GM23338 (cell line): ENCODE measurements at places on chromosomes 5 and 9. TPM values are rescaled to one million over a fixed set of nuclear protein-coding genes. Genes with fewer than 3 reads are reported as not detected.

DNA sequence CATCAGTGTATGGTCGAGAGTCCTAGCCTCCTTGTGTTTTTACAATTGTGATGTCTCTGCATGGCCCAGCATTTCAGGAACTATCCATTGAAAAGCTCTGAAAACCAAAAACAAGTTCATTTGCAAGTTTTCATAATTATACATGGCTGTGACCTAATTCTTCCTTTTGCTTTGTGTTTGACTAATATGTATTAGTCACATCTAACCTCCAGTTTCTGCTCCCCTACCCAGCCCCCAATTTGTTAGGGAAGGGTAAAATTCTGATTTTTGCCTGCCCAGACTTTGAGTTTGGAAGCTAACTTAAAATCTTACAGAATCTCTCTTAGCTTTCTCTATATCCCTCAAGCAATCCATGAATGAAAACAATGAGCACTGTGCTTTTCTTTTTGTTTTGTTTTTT, 128.2 kb upstream of the SEMA6A start:
- peaks cover 29% of the 10 kb centered on the region for H3K4me1 ChIP-seq
- no peak overlapping the region for H3K27ac ChIP-seq
- H3K36me3 ChIP-seq: no peaks in the 10 kb centered on the region
- H3K4me3 ChIP-seq: no peak overlapping the region
- H3K27me3 ChIP-seq: no peaks in the 10 kb centered on the region

Gene CNTNAP3
- 8.3 and 11.4 TPM in 2 replicates for total RNA-seq

Gene ASTN2
- 22.1 and 24.6 TPM in 2 replicates for total RNA-seq

GRCh38 chr5:124544366-124545055, 201.9 kb downstream of the ZNF608 start:
- no peak overlapping the region for H3K4me3 ChIP-seq
- no peaks in the 10 kb centered on the region for H3K27me3 ChIP-seq
- H3K36me3 ChIP-seq: no peaks in the 10 kb centered on the region
- DNase-seq: no peak
- no peak overlapping the region for H3K27ac ChIP-seq

Gene C1QTNF2
- 0.27 and 0.56 TPM in 2 replicates for total RNA-seq

DNA sequence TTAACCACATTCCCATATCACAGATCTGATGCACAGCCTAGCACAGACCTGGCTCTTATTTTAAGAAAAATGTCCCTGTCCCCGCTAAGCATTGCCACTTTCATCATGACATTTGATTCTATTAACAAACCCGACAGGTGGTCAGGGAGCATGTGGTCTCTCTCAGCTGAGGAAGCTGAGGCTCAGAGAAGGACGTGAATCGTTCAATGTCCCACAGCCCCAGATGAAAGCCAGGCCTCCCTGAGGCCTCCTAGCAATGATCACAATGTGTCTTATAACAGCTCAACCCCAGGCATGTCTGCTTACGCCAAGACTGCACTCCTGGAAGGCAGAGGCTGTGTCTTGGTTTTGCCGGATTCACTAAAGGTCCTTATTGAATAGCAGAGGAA, 10.4 kb upstream of the CRB2 start:
- H3K36me3 ChIP-seq: no peaks in the 10 kb centered on the region
- no peaks in the 10 kb centered on the region for H3K27me3 ChIP-seq
- no peak for DNase-seq
- H3K27ac ChIP-seq: 0 out of 2 replicates have a peak overlapping the region, but pooled peaks have one; percentile 14
- H3K4me1 ChIP-seq: no peaks in the 10 kb centered on the region

GRCh38 chr9:119853126-119853525, 483.9 kb upstream of the BRINP1 start:
- no peak overlapping the region for H3K4me3 ChIP-seq
- H3K4me1 ChIP-seq: no peaks in the 10 kb centered on the region
- no peaks in the 10 kb centered on the region for H3K27me3 ChIP-seq
- no peaks in the 10 kb centered on the region for H3K36me3 ChIP-seq
- DNase-seq: no peak

DNA sequence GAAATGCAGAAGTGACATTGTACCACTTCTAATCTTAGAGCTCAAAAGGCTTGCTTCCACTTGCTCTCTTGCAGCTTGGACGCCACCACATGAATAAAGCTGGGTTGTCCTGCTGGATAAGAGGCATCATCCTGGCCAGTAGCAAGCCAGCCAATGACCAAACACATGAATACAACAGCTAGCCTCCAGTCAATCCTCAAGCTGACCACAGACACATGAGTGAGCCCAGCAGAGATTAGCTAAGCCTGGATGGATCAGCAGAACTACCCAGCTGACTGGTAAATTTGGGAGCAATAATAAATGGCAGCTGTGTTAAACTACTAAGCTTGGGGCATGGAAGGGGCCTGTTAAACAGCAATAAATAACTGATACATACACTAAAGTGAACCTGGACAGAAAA, 121.1 kb upstream of the SLC12A2 start:
- H3K27me3 ChIP-seq: no peaks in the 10 kb centered on the region
- no peaks in the 10 kb centered on the region for H3K36me3 ChIP-seq

DNA sequence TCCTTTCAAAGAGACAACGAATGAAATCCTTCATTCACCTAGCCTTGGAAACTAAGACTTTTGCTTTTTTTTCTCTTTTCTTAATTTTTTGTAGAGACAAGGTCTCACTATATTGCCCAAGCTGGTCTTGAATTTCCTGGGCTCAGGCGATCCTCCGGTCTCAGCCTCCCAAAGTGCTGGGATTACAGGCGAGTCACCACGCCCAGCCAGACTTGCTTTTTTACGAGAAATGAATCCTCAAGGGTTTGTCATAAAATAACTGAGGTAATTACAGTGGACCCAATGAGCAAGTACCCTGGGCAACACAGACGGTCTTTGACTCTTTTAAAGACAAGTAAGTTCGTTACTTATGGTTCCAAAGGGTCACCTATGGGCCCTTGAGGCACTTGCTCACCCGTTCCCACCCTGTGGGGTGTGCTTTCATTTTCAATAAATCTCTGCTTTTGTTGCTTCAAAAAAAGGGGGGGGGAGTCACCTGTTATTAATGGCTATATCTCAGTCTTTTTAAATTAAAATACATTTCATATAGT, 70.4 kb downstream of the TRPM6 start:
- H3K4me3 ChIP-seq: no peak overlapping the region
- H3K36me3 ChIP-seq: no peaks in the 10 kb centered on the region
- no peaks in the 10 kb centered on the region for H3K27me3 ChIP-seq
- H3K27ac ChIP-seq: no peak overlapping the region

Gene RPP25L
- total RNA-seq: 19.9 and 25.1 TPM in 2 replicates

DNA sequence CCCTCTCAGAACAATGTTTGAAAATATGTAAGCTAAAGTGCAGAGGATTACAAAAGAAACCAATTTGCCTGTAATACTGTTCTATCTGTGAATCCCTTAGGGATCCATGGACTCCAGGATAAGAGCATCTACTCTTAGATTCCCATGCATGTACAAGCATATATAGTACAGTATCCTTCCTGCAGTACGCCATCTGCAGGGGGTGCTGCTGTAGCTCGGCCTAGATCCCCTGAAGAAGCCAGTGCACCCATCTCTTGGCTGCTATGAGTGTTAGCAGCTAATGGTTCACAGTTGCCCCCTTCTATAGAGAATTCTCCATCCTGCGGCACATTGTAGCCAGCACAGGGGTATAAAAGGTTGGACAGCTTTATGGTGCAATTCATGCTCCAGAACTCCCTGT, 61.8 kb upstream of the SLC30A5 start:
- DNase-seq: peak; percentile 35
- H3K27ac ChIP-seq: no peak overlapping the region

Gene PDE6A
- total RNA-seq: not detected in 2 replicates

DNA sequence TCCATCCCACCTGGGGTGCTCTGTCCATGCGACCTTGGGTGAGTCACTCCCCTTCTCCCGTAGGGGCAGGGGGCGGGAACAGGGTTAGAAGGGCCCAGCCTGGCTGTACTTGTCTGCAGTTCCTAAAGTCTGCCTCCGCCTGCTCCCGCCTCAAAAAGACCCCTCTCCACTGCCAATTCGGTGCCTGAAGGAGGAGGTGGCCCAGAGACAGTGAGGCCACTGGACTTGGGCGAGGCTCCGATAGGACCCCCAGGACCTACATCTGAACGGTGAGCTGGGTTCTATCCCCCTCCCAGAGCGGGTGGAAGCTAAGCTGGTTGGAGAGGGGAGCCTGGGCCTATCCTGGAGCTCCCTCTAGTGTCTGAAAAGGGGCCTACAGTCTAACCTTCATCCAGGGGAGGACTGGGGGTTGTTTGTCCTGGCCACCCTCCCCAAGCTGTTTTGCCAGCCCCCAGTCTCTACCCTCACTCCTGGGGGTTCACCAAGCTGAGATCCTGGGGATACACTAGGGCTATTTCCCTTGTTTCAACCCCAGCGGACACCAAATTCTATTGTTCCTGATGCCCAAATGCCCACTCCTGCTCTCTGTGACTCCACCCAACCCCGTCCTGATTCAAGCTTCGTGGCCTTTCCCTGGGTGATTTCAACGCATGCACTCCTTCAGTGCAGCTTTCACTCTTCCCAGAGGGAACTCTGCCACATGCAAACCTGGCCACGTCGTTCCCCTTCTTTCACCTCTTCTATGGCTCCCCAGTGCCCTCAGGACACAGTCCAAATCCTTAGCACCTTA, 6.1 kb upstream of the CRB2 start:
- H3K27me3 ChIP-seq: no peaks in the 10 kb centered on the region
- H3K27ac ChIP-seq: no peak overlapping the region
- peaks cover 2% of the 10 kb centered on the region; the same call in 1 of the 2 replicates for H3K4me1 ChIP-seq
- H3K4me3 ChIP-seq: peak overlapping the region; percentile 27; the same call in 1 of the 2 replicates

GRCh38 chr5:59275510-59276324, 617.8 kb downstream of the PDE4D start:
- H3K36me3 ChIP-seq: no peaks in the 10 kb centered on the region
- no peak overlapping the region for H3K27ac ChIP-seq
- H3K4me3 ChIP-seq: peak overlapping the region; percentile 44
- no peaks in the 10 kb centered on the region for H3K27me3 ChIP-seq

DNA sequence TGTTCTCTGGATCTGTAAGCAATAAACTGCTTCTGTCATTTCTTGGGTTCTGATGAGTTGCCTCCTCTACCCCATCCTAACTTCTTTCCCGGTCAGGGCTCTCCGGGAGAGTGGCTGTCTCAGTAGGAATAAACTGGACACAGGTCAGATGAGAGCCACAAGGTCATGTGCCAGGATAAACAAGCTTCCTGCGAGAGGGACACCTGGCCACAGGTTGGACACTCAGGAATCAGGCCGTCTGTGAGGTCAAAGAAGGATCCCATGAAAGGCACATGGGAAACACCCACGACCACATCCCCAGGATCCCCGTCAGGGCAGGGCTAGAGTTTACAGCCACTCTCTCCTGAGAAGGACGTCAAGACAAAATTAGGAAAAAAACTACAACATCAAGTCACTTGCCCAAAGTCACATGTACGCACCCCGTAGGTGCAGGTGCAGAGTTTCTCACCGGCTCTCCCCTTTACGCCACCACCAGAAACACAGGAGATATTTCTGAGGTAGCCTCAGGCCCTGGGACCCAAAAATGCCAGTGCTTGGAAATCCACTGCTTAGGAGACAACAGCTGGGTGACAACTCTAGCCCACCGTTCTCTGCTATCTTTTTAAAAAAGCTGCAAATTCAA, 28.7 kb downstream of the CCT5 start:
- DNase-seq: no peak
- no peak overlapping the region for H3K4me3 ChIP-seq
- H3K27me3 ChIP-seq: no peaks in the 10 kb centered on the region

Gene PCDHB7
- 0.39 and 1.0 TPM in 2 replicates for total RNA-seq

Gene EXD3
- 3.6 and 4.4 TPM in 2 replicates for total RNA-seq
